ENCODE measurements at places on chromosomes 1 and 21.
A peak's percentile ranks its signal among the peaks of the same experiment; 100 is the strongest.

GRCh38 chr1:70877343-70877742 is 170.3 kb downstream of the PTGER3 start:
- no peak for DNase-seq

GRCh38 chr1:214640431-214641213 is 37.6 kb downstream of the CENPF start:
- peak; percentile 12 for DNase-seq

DNA sequence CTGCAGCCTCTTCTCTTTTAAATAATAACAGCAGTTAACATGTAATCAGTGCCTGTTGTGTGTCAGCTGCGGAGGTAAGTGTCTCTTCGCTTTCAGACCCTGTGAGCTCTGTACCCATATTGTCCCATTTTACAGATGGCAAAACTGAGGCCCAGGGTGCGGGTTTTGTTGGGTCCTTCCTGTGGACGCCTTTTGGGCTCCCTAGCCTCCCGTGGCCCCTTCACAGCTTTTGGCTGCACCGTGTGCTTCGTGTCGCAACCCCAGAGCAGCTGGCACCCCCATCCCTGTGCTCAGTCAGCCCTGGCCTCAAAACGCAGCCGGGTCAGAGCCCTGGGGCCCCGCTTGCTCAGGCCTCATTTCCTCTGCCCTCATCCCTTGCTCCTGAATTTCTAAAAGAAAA is 53.8 kb downstream of the TLR5 start:
- no peak for DNase-seq

- no peak for DNase-seq
Measured at GRCh38 chr1:206953126-206953525, 6.9 kb upstream of the PIGR start.

GRCh38 chr21:38244407-38244787 is 12.4 kb upstream of the KCNJ15 start:
- peak; percentile 8 for DNase-seq

DNA sequence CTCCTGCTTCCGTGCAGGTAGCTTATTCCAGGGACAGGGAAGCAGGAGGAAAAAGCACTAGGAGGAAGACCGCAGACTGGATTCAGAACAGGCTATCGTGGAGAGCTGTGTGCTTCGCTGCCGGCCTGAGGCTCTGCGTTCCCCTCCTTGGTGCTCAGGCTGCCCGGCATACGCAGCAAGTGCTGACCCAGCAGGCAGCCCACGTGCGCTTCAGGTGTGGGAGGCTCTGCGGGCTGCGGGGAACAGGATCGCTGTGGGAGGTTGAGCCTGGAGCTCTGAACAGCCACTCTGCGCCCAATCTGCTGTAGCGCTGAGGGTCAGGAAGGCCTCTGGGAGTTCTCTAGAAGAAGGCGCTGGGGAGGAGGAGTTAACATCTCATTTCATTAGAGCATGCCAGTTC is 27.9 kb downstream of the DOP1B start:
- no peak for DNase-seq

- DNase-seq, result no peak
Measured at GRCh38 chr1:194930132-194930531, 1678.1 kb downstream of the KCNT2 start.

DNA sequence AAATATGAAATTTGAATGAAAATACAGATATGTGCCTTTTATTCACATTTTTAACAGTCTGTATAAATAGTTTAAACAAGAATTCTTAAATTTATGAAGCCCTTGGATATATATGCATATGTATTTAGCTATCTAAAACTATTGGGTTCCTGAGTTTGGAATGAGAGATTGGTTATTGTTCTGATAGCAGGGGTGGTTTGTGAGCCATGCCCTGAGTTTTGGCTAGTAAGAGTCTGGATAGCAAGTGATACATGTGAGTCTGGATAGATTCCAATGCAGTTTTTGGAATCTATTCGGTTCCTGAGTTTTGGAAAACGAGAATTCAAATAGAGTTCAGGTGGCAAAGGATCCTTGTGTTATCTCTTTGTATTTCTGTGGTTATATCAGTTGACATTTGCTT is 2.8 kb downstream of the MAN1A2 start:
- peak; percentile 42 for DNase-seq

DNA sequence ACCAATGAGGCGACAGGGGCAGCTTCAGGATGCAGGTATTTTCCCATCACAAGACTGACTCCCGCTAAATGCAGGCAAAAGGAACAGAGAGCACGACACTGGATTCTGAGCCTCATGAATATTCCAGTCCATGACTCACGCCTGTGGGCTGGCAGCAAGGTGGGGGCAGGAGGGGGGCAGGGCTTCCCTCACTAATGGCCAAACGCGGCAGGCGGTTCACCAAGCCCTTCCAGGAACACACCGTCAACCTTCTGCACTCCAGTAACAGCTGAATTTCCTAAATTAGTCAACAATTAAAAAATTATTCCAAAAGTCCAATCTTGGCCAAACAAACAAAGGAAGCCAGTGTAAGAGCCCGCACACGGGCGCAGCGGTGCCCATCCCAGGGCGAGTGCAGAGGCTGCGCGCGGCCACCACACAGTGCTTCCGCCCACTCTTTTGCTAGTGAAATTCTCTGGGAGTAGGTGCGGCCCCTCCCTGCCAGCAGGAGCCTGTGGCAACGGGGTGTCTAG is 12.5 kb upstream of the GPR153 start:
- DNase-seq, result peak; percentile 59

GRCh38 chr1:179516976-179517705 is 58.6 kb downstream of the NPHS2 start:
- no peak for DNase-seq

- DNase-seq, result no peak
Measured at GRCh38 chr1:230711245-230711644, 2.7 kb downstream of the AGT start.

DNA sequence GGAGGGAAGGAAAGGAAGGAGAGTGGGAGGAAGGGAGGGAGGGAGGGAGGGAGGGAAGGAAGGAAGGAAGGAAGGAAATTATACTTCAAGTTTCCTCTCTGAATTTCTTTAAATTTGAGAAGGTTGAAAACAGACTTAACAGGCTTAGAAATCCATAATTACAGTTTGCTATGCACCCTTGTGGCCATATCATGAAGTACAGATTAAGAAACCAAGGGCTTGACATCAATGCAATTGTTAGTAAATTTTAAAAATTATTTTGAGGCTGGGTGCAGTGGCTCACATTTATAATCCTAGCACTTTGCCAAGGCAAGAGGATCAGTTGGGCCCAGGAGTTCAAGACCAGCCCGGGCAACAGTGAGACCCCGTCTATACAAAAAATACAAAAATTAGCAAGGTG is 14.4 kb downstream of the ANP32E start:
- DNase-seq, result peak; percentile 50

GRCh38 chr1:165717918-165718515 is 19.7 kb upstream of the ALDH9A1 start:
- peak; percentile 74 for DNase-seq

DNA sequence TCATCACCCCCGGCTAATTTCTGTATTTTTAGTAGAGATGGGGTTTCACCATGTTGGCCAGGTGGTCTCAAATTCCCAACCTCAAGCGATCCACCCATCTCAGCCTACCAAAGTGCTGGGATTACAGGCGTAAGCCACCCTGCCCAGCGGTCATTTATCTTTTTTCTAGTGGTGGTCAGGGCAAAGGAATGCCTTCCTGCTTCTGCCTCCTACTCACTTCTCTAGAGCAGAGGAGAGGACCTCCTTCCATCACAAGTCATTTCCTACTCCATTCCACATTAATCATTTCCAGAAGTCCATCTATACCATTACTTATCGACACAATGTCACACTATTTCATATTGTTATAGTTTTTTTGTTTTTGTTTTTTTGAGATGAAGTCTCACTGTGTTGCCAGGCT is 13.3 kb downstream of the FBXO42 start:
- DNase-seq, result peak; percentile 38

GRCh38 chr1:51575406-51576084 is 41.3 kb upstream of the OSBPL9 start:
- DNase-seq, result peak; percentile 52

DNA sequence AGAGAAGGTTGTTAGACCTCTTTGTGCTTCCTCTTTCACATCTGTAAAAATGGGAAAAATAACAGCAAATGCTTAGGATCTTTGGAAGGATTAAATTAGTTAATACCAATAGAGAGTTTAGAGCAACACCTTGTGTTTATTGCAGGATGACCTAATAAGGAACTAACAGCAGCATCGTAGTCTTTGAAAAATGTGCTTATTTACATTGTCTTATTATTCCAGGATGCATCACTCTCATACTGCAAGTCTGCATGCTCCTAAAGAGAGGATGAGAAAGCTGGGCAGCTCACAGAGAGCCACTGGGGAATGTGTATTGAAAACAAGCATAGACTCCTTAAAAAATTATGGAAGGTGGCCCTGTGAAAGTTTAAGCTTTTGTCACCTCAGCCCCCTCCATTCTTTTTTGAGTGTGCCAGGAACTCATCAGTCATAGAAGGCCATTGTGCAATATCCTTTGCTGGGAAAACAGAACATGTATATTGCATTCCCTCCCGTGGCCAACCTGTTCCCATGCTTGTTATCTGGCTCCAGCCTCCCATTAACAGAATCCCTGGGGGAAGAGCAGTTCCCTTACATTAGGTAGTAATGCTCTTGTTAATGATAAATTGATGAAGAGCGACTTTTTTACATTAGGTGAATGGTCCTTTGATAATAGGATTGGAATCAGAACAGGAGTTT is 180.7 kb downstream of the ZNF326 start:
- peak; percentile 7 for DNase-seq

GRCh38 chr1:47812904-47813514 is 184.2 kb downstream of the TRABD2B start:
- DNase-seq, result no peak

DNA sequence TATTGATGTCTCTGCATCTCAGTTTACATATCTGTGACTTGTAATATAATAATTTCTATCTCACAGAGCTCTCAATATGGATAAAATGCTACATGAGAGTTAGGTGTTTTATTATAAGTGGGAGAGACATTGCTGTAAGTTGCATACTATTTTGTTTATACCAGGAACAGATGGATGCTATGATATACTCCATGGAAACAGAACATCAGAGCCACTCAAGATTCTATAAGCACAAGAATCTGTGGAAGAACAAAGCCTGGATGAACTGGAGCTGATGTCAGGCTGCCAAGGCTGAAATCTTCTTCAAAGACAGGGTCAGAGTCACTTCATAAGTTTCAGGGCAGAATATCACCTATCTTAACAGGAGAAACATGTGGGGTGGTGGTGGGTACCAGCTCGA is 30.2 kb downstream of the DUSP10 start:
- no peak for DNase-seq

GRCh38 chr1:172220376-172220775 is 200.1 kb upstream of the C1orf105 start:
- DNase-seq, result no peak

DNA sequence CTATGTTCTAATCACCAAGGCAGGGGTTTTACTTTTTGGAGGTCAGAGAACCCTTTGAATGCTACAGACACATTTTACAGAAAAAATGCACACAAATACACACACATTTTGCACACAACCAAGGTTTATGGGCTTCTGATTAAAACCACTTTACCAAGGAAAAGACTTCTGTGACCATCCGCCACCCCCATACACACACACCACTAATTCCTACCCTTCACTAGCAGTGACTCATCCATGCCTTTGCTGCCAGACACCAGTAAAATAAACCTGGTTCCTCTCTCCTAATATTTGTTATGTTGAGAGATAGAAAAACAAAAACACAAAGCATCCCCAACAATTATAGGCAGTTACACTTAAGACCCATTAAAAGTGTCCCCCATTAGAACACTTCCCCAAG is 12.9 kb downstream of the PIGM start:
- peak; percentile 82 for DNase-seq

GRCh38 chr1:62781841-62782543 is 1.9 kb upstream of the ATG4C start:
- DNase-seq, result peak; percentile 81

DNA sequence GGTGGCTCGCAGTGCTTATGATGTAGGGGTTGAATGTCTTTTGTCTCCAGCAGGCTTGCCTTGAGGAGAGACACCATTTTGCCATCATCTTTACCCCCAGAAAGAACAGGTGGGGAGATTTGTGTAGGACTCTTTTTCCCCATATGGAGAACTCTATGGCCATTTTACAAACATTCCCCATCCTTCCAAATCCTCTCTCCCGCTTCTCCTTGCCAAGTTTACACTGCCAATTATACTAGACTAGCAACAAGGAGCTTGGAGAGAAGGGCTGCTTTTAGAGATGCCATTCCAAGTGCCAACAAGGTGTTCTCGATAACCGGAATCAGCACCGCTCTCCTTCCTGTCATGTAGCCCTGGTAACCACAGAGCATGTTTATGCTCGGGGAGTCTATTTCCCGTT is 233.1 kb downstream of the CAMTA1 start:
- no peak for DNase-seq

DNA sequence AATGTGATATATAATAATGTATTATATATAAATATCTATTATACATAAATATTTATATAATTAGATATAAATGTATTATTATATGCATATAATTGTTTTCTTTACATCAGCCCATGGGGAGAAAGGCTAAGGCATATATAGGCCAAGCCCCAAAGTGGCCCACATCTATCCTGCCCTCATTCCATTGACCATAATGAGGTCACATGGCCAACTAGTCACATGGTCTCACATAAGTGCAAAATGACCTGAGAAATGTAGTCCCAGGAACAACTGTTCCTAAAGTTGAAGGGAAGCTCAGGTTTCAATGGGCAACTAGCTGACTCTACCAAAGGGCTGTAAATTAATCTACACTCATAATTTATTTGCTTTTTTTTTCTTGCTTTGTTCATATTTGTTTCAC is 14.5 kb upstream of the CCDC185 start:
- DNase-seq, result no peak

GRCh38 chr1:40799351-40799867 is 15.8 kb downstream of the KCNQ4 start:
- DNase-seq, result peak; percentile 60

DNA sequence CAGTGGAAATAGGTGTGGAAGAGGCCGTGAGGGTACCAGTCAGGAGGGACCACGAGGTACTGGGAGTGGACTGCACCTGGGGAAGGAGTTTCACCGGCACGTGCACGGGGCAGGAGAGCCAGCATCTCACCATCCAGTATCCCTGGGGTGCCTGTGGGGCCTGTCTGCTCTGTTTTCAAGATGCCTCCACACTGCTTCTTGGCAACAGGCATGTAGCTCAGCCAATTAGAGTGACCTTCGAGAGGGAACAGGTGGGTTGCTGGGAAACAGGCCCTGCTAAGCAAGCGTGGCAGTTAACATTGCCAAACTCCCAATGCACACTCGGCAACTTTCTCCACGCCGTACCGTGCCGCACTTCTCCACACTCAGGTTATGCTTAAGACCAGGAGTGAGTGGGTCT is 17.7 kb downstream of the KCNC4 start:
- DNase-seq, result no peak

- DNase-seq, result peak; percentile 83
Measured at GRCh38 chr21:16195538-16195910, 465.7 kb downstream of the USP25 start.
